ENCODE measurements at places on chromosomes 4 and X.

- no peak overlapping the region for H3K27ac ChIP-seq
- H3K27me3 ChIP-seq: no peaks in the 10 kb centered on the region
- no peaks in the 10 kb centered on the region for H3K4me1 ChIP-seq
- no peaks in the 10 kb centered on the region for H3K36me3 ChIP-seq
- no peak for DNase-seq
Measured at GRCh38 chr4:88613417-88613875, 21.2 kb downstream of the HERC3 start.

GRCh38 chrX:16578218-16578617, 71.7 kb upstream of the S100G start:
- H3K4me3 ChIP-seq: no peak overlapping the region
- H3K4me1 ChIP-seq: no peaks in the 10 kb centered on the region
- H3K27ac ChIP-seq: peak overlapping the region; percentile 84

- H3K27me3 ChIP-seq: no peaks in the 10 kb centered on the region
- no peak overlapping the region for H3K4me3 ChIP-seq
- no peak for DNase-seq
- H3K36me3 ChIP-seq: no peaks in the 10 kb centered on the region
- no peak overlapping the region for H3K27ac ChIP-seq
Measured at GRCh38 chr4:3040452-3041191, 33.7 kb downstream of the HTT-AS start.

- no peak overlapping the region for H3K4me3 ChIP-seq
- H3K27me3 ChIP-seq: no peaks in the 10 kb centered on the region
- DNase-seq: no peak
- H3K36me3 ChIP-seq: no peaks in the 10 kb centered on the region
- no peaks in the 10 kb centered on the region for H3K4me1 ChIP-seq
Measured at GRCh38 chr4:11799196-11799595, 370.5 kb upstream of the HS3ST1 start.

- H3K36me3 ChIP-seq: no peaks in the 10 kb centered on the region
- H3K27me3 ChIP-seq: no peaks in the 10 kb centered on the region
- no peak overlapping the region for H3K27ac ChIP-seq
- no peaks in the 10 kb centered on the region for H3K4me1 ChIP-seq
- DNase-seq: no peak
- no peak overlapping the region for H3K4me3 ChIP-seq
Measured at GRCh38 chrX:21996872-21997455, 35.2 kb upstream of the PHEX start.

GRCh38 chrX:136138939-136139338, 8.4 kb upstream of the FHL1 start:
- H3K27ac ChIP-seq: no peak overlapping the region
- no peaks in the 10 kb centered on the region for H3K4me1 ChIP-seq
- H3K27me3 ChIP-seq: no peaks in the 10 kb centered on the region

- DNase-seq: no peak
- no peaks in the 10 kb centered on the region for H3K27me3 ChIP-seq
- H3K36me3 ChIP-seq: no peaks in the 10 kb centered on the region
- no peaks in the 10 kb centered on the region for H3K4me1 ChIP-seq
Measured at GRCh38 chr4:17962171-17962570, 59.4 kb downstream of the LCORL start.

GRCh38 chr4:113474017-113474416, 287.5 kb downstream of the CAMK2D start:
- no peak overlapping the region for H3K4me3 ChIP-seq
- no peak overlapping the region for H3K27ac ChIP-seq
- no peaks in the 10 kb centered on the region for H3K27me3 ChIP-seq
- no peaks in the 10 kb centered on the region for H3K4me1 ChIP-seq
- DNase-seq: no peak
- H3K36me3 ChIP-seq: no peaks in the 10 kb centered on the region

GRCh38 chrX:109858602-109859341, 125.7 kb upstream of the ACSL4 start:
- no peak overlapping the region for H3K4me3 ChIP-seq
- DNase-seq: no peak
- H3K27me3 ChIP-seq: no peaks in the 10 kb centered on the region

- H3K27ac ChIP-seq: no peak overlapping the region
- H3K27me3 ChIP-seq: no peaks in the 10 kb centered on the region
- H3K4me3 ChIP-seq: no peak overlapping the region
- peak; percentile 52 for DNase-seq
- H3K4me1 ChIP-seq: no peaks in the 10 kb centered on the region
Measured at GRCh38 chr4:36269101-36269500, 12.3 kb upstream of the DTHD1 start.

DNA sequence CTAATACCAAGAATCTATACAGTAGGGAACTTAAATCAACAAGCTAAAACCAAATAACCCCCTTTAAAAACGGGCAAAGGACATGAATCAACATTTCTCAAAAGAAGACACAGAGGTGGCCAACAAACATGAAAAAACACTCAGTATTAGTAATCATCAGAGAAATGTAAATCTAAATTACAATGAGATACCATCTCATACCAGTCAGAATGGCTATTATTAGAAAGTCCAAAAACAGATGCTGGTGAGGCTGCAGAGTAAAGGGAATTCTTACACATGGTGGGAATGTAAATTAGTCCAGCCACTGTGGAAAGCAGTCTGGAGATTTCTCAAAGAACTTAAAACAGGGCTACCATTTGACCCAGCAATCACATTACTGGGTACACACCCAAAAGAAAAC, 167.8 kb downstream of the PACRGL start:
- H3K4me3 ChIP-seq: no peak overlapping the region
- H3K27me3 ChIP-seq: no peaks in the 10 kb centered on the region
- no peak overlapping the region for H3K27ac ChIP-seq
- H3K4me1 ChIP-seq: no peaks in the 10 kb centered on the region
- DNase-seq: no peak

DNA sequence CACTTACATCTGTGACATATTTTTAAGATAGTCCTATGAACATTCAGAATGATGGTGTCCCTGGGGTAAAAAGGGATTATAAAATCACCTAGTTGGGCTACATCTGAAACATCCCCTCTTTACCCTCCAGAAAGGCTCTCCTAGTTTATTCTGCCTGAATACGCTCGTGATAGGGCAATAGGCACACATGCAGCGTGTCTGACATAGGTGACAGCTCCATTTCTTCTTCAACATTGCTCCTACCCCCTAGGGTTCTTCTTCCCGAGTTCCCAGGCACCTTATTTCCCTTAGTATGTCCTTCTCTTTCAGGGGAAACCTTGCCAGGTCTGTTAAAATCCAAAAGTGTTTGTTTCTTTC, 27.1 kb upstream of the CFAP299 start:
- no peak overlapping the region for H3K27ac ChIP-seq
- no peaks in the 10 kb centered on the region for H3K27me3 ChIP-seq
- no peaks in the 10 kb centered on the region for H3K36me3 ChIP-seq
- peaks cover 9% of the 10 kb centered on the region for H3K4me1 ChIP-seq
- H3K4me3 ChIP-seq: no peak overlapping the region

DNA sequence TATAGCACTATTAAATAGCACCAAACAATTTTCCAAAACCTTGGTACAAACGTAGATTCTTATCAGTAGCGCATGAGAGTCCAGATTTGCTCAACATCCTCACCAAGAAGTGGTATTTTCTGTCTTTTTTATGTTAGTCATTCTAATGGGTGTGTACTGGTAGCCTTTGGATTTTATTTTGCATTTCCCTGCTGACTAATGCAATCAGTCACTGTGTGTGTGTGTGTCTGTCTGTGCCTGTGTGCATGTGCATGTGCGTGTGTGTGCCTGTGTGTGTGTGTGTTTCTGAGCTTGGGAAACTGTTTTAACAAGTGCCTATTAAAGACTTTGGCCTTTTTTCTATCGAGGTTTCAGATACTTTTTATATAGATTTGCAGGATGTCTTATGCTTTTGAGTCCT, 82.2 kb upstream of the MAGEA10 start:
- no peaks in the 10 kb centered on the region for H3K36me3 ChIP-seq
- no peaks in the 10 kb centered on the region for H3K27me3 ChIP-seq
- no peaks in the 10 kb centered on the region for H3K4me1 ChIP-seq
- H3K27ac ChIP-seq: no peak overlapping the region
- no peak for DNase-seq

DNA sequence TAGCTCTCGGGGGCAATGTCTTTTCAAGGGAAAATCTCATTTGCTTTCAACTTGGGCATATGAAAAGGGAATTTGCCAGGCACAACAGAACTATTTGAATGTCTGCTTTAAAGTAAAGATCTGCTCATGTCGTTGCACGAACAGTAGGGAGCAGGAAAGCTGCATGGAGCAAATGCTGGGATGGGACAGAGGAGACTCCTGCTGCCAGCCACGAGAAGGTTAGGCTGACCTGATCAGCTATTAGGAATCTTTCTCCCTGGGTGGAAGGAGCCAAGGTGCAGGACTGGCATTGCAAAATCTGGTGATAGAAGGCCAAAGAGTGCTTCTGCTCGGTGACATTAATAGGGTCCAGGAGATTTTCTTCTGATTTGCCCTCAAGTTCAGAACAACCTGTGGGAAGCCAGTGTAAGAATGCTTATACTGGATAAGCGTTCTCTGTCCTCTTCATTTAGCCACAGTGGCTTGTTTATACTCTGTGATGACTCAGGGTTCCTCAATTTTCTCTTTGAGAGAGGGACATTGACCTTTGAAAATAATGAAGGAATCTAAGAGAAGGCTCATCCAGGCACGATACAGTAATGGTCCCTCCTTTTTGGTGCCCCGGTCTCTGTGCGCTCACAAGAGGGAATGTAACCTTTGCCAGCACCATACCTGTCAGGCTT, 22.9 kb downstream of the FHL1 start:
- H3K27me3 ChIP-seq: no peaks in the 10 kb centered on the region
- peak; percentile 46 for DNase-seq
- H3K36me3 ChIP-seq: no peaks in the 10 kb centered on the region
- H3K4me1 ChIP-seq: no peaks in the 10 kb centered on the region

GRCh38 chr4:24645765-24646550, 61.6 kb upstream of the DHX15 start:
- H3K27ac ChIP-seq: no peak overlapping the region
- H3K27me3 ChIP-seq: no peaks in the 10 kb centered on the region
- H3K4me3 ChIP-seq: no peak overlapping the region
- no peaks in the 10 kb centered on the region for H3K36me3 ChIP-seq

GRCh38 chr4:175714686-175715085, 97.4 kb downstream of the GPM6A start:
- H3K27me3 ChIP-seq: no peaks in the 10 kb centered on the region
- no peaks in the 10 kb centered on the region for H3K4me1 ChIP-seq
- no peak for DNase-seq
- no peak overlapping the region for H3K4me3 ChIP-seq

DNA sequence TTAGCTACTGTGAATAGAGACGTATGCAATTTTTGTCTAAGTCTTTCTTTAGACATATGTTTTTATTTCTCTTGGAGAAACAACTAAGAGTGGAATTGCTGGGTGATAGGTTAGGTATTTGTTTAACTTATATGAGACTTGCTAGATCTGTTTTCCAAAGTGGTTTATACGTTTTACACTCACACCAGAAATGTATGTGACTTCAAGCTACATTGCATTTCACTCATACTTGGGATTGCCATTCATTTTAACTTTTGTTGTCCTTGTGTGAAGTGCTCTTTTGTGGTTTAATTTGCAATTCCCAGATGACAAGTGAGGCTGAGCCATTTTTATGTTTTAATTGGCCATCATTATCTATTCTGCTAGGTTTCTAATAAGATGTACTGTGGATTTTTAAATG, 817.2 kb downstream of the GLUD2 start:
- H3K4me3 ChIP-seq: no peak overlapping the region
- H3K36me3 ChIP-seq: no peaks in the 10 kb centered on the region
- DNase-seq: no peak
- no peak overlapping the region for H3K27ac ChIP-seq
- H3K27me3 ChIP-seq: no peaks in the 10 kb centered on the region

- H3K4me3 ChIP-seq: no peak overlapping the region
- H3K27me3 ChIP-seq: no peaks in the 10 kb centered on the region
- H3K4me1 ChIP-seq: peaks cover 22% of the 10 kb centered on the region
- no peak overlapping the region for H3K27ac ChIP-seq
Measured at GRCh38 chr4:37667197-37668100, 18.7 kb downstream of the RELL1 start.

DNA sequence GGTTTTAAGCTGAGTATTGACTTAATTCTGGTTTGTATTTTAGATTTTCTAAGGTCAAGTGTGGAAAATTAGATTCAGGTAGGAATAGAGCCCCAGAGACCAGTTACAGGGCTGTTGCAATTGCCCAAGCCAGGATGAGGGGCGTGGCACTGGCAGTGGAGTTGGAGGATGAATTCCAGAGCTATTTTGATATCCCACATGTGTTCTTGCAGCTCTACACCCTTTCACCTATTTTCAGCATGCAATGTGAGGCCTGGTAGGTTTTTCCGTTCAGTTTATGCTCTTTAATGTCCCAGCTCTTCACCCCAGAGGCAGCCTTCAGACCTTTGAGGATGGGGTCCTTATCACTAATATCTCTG, 17.9 kb upstream of the OGT start:
- H3K27ac ChIP-seq: no peak overlapping the region
- DNase-seq: no peak
- H3K27me3 ChIP-seq: no peaks in the 10 kb centered on the region
- H3K4me1 ChIP-seq: no peaks in the 10 kb centered on the region
- no peak overlapping the region for H3K4me3 ChIP-seq
- H3K36me3 ChIP-seq: no peaks in the 10 kb centered on the region
